ENCODE measurements at places on chromosomes 3 and 15. TPM values are rescaled to one million over a fixed set of nuclear protein-coding genes. Genes with fewer than 3 reads are reported as not detected.

HEXA gene
- total RNA-seq, result 38.8 TPM

GRCh38 chr3:18444595-18445400 is 19.7 kb upstream of the SATB1 start:
- peak overlapping the region; percentile 96 for H3K4me3 ChIP-seq
- DNase-seq, result peak; percentile 89
- H3K27ac ChIP-seq, result peak overlapping the region; percentile 91
- peaks cover 25% of the 10 kb centered on the region for H3K4me1 ChIP-seq

DNA sequence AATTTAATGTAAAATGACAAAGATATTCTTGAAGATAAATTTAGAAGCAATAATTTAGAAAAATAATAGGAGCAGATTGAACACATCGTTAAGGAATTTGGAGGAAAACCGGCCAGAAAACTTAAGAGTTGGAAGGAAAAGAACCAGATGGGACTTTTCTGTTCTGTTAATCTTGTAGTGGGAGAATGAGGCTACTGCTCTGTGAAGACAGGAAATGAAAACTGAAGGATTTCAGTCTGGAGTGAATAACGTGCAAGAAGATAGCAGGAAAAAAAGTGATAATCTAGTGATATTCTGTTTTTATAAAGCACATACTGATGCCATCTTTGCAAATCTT is 74.2 kb downstream of the DPPA2 start:
- H3K4me1 ChIP-seq, result no peaks in the 10 kb centered on the region
- H3K36me3 ChIP-seq, result no peaks in the 10 kb centered on the region
- H3K27ac ChIP-seq, result no peak overlapping the region
- H3K4me3 ChIP-seq, result no peak overlapping the region

DNA sequence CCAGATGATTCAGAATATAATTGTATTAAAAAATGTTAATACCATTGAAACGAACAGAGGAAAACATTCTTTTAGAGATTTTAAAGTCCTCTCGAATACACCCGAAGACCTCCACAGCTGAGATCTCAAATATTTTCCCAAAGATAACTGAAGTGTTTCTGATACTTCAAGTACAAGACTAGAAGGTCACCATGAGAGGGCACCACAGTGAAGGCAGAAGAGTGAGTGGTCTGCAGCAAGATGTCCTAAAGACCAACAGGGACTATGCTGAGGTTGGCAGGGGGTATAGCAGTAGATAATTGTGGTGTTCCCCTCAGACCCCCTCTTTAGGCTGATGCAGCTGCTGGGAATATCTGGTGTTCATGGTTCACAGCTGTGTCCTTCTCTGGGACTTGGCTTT is 156.5 kb downstream of the PDCD6IP start:
- no peaks in the 10 kb centered on the region for H3K27me3 ChIP-seq
- no peaks in the 10 kb centered on the region for H3K36me3 ChIP-seq
- H3K4me1 ChIP-seq, result no peaks in the 10 kb centered on the region
- no peak for DNase-seq

- peaks cover 2% of the 10 kb centered on the region for H3K27me3 ChIP-seq
- DNase-seq, result peak; percentile 25
- no peak overlapping the region for H3K4me3 ChIP-seq
- H3K4me1 ChIP-seq, result no peaks in the 10 kb centered on the region
- no peak overlapping the region for H3K27ac ChIP-seq
- no peaks in the 10 kb centered on the region for H3K36me3 ChIP-seq
Observed at GRCh38 chr3:99532246-99532645, 106.1 kb upstream of the COL8A1 start.

ZNF774 gene
- total RNA-seq, result 1.5 TPM

GRCh38 chr3:129621626-129622225 is 15.2 kb upstream of the PLXND1 start:
- H3K4me1 ChIP-seq, result peaks cover 5% of the 10 kb centered on the region
- H3K27ac ChIP-seq, result no peak overlapping the region
- H3K36me3 ChIP-seq, result no peaks in the 10 kb centered on the region
- no peak overlapping the region for H3K4me3 ChIP-seq
- no peaks in the 10 kb centered on the region for H3K27me3 ChIP-seq

DNA sequence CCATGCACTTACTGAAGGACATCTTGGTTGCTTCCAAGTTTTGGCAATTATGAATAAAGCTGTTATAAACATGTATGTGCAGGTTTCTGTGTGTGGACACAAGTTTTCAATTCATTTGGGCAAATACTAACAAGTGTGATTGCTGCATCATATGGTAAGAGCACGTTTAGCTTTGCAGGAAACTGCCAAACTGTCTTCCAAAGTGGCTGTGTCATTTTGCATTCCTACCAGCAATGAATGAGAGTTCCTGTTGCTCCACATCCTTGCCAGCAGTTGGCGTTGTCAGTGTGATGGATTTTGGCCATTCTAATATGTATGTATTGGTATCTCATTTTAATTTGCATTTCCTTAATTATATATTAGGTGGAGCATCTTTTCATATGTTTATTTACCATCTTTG is 280.1 kb downstream of the SV2B start:
- no peak for DNase-seq
- no peak overlapping the region for H3K4me3 ChIP-seq
- no peaks in the 10 kb centered on the region for H3K4me1 ChIP-seq
- peaks cover 2% of the 10 kb centered on the region for H3K27me3 ChIP-seq
- no peaks in the 10 kb centered on the region for H3K36me3 ChIP-seq

ADGRG7 gene
- not detected for total RNA-seq

DNA sequence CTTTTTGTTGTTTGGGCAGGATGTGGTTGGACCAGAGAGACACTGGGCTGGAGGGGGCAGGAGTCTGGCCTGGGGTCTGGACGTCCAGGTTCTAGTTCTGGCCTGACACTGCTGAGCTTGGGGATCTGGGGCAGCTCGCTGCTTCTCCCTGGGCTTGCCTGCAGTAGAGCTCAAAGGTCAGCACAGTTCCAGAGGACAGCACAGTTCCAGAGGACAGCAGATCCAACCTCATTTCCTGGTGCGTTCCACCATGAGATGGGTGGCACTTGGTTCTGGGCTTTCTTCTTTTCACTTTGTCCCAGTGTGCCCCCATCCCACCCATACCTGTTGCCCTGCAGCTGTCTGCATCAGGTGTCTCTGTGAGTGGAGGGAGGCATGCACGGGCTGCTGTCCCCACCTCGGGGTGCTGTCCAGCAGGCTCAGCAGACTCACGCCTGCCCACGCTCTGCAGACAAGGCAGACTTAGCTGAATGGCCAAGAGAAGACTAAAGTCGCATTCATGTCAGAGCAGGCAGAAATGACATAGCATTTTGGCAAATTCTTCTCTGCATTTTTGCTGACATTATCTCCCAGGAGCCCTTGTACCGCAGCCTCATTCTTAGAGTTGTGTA is 16.7 kb downstream of the CACNA2D3 start:
- no peak for DNase-seq
- peaks cover 2% of the 10 kb centered on the region for H3K27me3 ChIP-seq
- no peak overlapping the region for H3K4me3 ChIP-seq

RASGRP1 gene
- total RNA-seq, result 120 TPM

DNA sequence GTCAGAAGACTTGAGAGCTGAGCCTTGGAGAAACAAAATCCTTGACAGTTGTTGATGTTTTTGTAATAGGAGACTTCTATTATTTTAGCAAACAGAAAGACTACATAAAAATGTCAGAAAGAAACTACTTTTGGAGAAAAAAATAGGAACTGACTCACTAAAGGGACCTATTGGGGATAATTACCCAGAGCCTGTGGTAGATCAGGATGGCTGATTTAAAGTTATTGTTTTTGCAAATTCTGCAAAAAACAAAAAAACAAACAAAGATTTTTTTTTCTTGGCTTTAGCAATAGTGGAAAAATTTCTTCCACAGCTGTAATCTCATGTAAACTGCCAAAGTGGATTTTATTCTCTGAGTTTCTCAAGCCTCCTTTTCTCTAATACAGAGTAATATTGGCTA is 101.5 kb upstream of the SATB1 start:
- no peak overlapping the region for H3K27ac ChIP-seq
- no peak for DNase-seq
- peaks cover 11% of the 10 kb centered on the region for H3K4me1 ChIP-seq
- peaks cover 50% of the 10 kb centered on the region for H3K36me3 ChIP-seq
- H3K27me3 ChIP-seq, result no peaks in the 10 kb centered on the region
- H3K4me3 ChIP-seq, result no peak overlapping the region

COX5A gene
- 313 TPM for total RNA-seq

DNA sequence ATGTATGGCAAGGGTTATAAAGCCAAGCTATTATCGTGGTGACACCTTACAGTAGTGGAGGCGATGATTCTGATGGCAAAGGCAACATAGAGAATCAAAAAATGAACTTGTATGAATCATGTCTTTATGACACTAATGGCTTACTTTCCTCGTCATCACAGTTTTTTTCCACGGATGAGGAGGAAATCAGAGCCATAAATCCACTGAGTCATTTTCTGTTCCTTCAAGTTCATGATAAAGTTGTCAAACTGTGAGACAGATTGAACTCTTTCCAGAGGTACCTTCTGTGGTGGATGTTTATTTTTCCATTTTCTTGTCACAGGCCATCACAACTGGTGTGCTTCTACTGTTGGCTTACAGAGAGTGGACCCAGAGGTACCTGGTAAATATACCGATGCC is 8.5 kb downstream of the TMEM212 start:
- peaks cover 8% of the 10 kb centered on the region for H3K27me3 ChIP-seq
- H3K36me3 ChIP-seq, result no peaks in the 10 kb centered on the region
- H3K27ac ChIP-seq, result no peak overlapping the region
- peaks cover 12% of the 10 kb centered on the region for H3K4me1 ChIP-seq

GRCh38 chr3:69719587-69720122 is 19.6 kb upstream of the MITF start:
- H3K36me3 ChIP-seq, result no peaks in the 10 kb centered on the region
- DNase-seq, result no peak
- H3K27ac ChIP-seq, result no peak overlapping the region

- peak; percentile 45 for DNase-seq
- H3K4me3 ChIP-seq, result no peak overlapping the region
- peaks cover 30% of the 10 kb centered on the region for H3K4me1 ChIP-seq
- H3K27ac ChIP-seq, result no peak overlapping the region
- H3K27me3 ChIP-seq, result peaks cover 6% of the 10 kb centered on the region
- H3K36me3 ChIP-seq, result no peaks in the 10 kb centered on the region
Observed at GRCh38 chr3:69370156-69370883, 15.6 kb downstream of the FRMD4B start.

GRCh38 chr15:59950603-59951388 is 53.3 kb upstream of the FOXB1 start:
- no peak for DNase-seq
- no peak overlapping the region for H3K4me3 ChIP-seq
- H3K36me3 ChIP-seq, result no peaks in the 10 kb centered on the region
- H3K4me1 ChIP-seq, result no peaks in the 10 kb centered on the region

CPA3 gene
- total RNA-seq, result not detected

- H3K4me3 ChIP-seq, result no peak overlapping the region
- H3K27me3 ChIP-seq, result no peaks in the 10 kb centered on the region
- H3K36me3 ChIP-seq, result peaks cover 11% of the 10 kb centered on the region
- H3K4me1 ChIP-seq, result peaks cover 10% of the 10 kb centered on the region
- H3K27ac ChIP-seq, result no peak overlapping the region
Observed at GRCh38 chr3:191373327-191373726, 43.0 kb upstream of the UTS2B start.

DNA sequence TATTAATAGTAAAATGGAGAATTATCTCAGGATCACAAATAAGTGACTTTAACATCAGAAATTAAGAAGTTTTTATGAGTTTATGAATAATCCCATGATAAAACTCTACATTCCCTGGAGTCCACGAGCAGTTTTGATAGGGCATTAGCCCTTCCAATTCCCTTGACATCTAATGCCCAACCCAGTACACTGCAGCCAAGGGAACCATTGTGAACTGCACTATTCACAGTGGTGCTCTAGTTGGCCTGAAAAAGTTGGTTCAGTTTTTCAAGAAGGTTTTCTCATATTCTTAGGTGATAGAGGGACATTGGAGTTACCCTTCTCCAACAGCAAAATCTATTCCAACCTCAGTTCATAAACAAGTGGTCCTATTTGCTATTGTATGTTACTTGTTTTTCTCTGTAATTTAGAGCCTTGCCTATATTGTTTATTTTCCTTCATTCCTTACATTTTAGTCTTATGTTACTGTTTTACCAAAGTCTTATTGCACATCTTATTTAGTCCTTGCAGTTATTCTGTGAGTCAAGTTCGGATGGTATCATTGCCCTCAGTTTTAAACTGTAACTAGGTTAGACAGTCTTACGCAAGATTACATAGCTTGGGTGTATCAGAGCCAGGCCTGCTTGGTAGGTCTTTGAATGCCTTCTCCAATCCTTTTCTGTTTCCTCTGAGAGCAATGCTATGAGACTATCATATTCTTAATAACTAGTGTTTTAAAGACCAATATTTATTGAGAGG is 57.9 kb upstream of the SAMMSON start:
- no peak for DNase-seq
- H3K4me1 ChIP-seq, result no peaks in the 10 kb centered on the region
- H3K27ac ChIP-seq, result no peak overlapping the region
- no peaks in the 10 kb centered on the region for H3K27me3 ChIP-seq
- no peaks in the 10 kb centered on the region for H3K36me3 ChIP-seq

- no peaks in the 10 kb centered on the region for H3K36me3 ChIP-seq
- no peak overlapping the region for H3K4me3 ChIP-seq
- H3K27ac ChIP-seq, result no peak overlapping the region
- no peaks in the 10 kb centered on the region for H3K27me3 ChIP-seq
- DNase-seq, result no peak
- no peaks in the 10 kb centered on the region for H3K4me1 ChIP-seq
Observed at GRCh38 chr3:123341871-123342630, 106.8 kb downstream of the ADCY5 start.

GRCh38 chr3:48397767-48398681 is 26.0 kb downstream of the FBXW12 start:
- no peak overlapping the region for H3K4me3 ChIP-seq
- H3K36me3 ChIP-seq, result no peaks in the 10 kb centered on the region
- H3K27ac ChIP-seq, result no peak overlapping the region
- H3K4me1 ChIP-seq, result peaks cover 3% of the 10 kb centered on the region

DNA sequence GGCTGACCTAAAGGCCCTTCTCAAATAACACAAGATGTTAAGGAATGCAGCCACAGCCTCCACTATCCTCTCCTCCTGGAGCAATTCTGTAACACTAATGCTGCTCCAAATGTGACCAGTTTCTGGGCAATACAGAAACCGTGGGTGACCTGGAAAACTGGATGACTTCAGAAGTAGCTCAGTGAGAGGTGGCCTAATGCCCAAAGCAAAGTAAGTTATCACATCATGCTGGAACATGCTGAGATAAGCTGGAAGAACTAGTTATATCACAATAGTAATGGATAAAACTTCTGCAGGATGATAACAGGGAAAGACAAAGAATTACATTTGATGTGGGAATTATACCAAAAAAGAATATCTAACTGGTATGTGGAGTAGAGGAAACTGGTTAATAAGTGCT is 72.0 kb downstream of the DHX30 start:
- no peak overlapping the region for H3K27ac ChIP-seq
- H3K36me3 ChIP-seq, result peaks cover 20% of the 10 kb centered on the region
- H3K27me3 ChIP-seq, result no peaks in the 10 kb centered on the region
- peaks cover 3% of the 10 kb centered on the region for H3K4me1 ChIP-seq

Data from activated CD4-positive, alpha-beta T cell treated with anti-CD3 and anti-CD28 coated beads for 36 hours (primary cell).